ENCODE measurements at places on chromosomes 2 and 18.

DNA sequence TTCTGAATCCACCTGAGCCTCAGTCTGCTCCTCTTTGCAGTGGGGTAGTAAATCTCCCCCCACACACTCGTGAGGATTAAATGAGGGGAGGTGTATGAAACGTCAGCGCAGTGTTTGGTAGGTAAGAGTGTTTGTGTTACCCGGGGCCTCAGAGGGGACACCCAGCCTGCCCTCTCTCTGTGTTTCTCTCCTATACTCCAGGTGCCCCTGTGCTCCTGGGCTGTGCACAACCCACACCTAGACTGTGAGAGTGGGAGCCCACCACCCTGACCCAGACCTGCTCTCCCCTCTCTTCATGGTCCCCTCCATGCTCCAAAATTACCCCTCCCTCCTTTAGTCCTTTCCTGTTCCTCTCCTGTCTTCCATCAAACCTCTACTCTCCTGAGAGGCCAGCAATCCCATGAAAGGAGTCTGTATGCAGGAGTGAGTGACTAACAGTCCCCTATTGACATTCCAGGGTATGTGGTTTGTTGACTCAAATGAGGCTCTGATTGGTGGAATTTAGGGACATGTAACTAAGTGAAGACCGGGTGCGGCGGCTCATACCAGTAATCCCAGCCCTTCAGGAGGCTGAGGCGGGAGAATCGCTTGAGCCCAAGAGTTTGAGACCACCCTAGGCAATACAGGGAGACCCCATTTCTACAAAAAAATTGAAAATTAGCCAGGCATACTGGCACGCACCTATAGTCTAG, 10.4 kb downstream of the CIB4 start:
- DNase-seq = peak; percentile 52

- DNase-seq = no peak
Observed at GRCh38 chr2:208034503-208035140, 9.3 kb upstream of the PLEKHM3 start.

DNA sequence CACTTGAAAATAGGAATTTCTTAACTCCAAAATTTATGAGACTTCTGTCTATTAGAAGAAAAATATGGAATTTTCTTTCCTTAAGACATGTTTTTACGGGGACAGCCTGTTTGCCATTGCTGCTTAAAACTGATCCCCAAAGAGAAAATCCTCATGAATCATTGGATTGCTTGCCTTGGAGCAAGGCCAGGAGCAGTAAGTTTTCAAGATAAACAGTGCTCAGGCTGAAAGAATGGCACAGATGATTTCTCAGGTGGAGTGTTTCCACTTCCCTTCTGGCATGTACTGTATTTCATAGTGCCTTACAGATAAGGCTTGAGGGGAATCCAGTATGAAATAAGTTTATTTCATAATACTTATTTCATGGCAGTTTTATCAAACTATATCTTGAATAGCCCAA, 74.3 kb upstream of the MMADHC start:
- peak; percentile 4 for DNase-seq

- no peak for DNase-seq
Observed at GRCh38 chr2:181065458-181065857, 85.1 kb downstream of the UBE2E3 start.

GRCh38 chr18:79169958-79170555, 100.9 kb downstream of the ATP9B start:
- no peak for DNase-seq

- no peak for DNase-seq
Observed at GRCh38 chr2:135802350-135802749, 34.6 kb downstream of the LCT start.

DNA sequence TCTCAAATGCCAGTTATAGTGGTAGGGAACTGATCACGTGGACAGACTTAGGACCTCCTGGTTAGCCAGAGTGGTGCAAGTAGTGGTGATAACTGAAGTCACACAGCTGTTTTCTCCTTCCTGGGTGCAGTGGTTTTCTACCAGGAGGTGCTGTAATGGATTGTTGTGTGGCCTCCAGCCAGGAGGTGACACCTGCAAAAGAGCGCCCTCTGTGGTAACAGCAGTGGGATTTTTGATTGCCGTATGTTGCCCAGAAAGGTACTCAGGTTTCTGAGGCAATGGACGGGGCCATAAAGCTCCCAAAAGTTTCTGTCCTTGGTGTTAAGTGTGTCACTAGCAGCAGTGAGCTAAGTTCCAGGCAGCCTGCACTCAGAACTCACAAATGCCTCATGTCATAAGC, 1358.1 kb upstream of the DDX18 start:
- peak; percentile 17 for DNase-seq

- DNase-seq = no peak
Observed at GRCh38 chr18:27142891-27143290, 42.2 kb downstream of the CHST9 start.

- no peak for DNase-seq
Observed at GRCh38 chr2:80506563-80506962, 202.0 kb upstream of the LRRTM1 start.

- DNase-seq = no peak
Observed at GRCh38 chr2:84946204-84947009, 24.6 kb upstream of the KCMF1 start.

DNA sequence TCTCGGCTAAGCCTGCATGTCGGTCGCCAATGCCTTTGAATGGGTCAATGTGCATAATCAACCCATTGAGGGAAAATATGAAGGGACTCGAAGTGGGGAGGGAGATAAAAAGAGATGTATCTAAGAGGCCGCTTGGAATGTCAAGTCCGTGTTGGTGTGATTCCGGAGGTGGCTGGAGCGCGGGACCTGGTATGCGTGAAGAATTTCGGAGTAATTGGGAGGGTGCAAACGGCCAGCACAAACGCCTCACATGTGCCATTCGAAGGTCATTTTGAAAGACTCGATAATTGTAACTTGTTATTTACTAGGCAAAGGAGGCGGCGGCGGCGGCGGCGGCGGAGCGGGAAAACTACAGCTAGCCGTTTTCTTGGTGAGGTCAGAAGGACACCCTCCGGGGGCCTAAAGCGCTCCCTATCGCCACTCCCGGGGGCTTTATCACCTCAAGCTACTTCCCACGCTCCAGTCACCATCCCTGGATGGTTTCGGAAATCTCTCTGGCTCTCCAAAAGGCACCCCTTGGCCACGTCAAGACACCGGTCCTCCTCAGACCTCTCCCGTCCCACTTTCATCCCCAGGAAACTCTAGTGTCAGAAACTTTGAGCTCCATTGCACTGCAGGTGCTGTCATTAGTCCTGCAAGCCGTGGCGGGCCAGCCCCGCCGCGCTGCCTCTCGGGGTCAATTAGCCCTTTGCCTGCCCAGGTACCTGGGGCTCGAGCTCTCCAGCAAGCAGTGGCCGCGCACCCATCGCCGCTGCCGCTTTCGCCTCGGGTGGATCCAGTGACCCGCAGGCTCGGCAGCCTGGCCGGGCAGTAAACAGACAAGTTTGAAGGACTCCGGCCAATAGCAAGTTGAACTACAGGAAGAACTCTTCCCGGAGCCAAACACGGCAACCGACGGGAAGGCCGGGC, 1.5 kb downstream of the ERBB4 start:
- DNase-seq = peak; percentile 45

GRCh38 chr2:157419031-157419575, 24.8 kb downstream of the CYTIP start:
- DNase-seq = no peak

DNA sequence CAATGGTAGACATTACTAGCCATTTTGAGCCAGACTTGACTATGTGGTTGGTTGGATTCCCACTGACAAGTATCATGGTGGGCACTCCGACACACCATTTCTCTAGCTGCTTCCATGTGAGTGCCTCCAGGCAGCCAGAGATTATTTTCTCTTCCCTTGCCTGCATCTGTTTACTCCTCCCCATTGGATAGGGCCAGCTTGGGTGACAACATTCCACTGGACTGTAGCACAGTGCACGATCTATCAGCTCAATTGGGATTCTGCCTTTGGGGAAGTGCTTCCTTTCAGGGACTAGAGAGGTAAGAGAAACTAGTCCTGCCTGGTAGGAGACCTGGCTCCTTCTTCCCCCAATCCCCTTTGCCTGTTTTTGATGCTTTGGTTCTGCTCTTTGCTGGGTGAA, 49.0 kb upstream of the MAP4K3 start:
- DNase-seq = no peak

GRCh38 chr2:161745866-161746614, 121.8 kb downstream of the SLC4A10 start:
- no peak for DNase-seq

DNA sequence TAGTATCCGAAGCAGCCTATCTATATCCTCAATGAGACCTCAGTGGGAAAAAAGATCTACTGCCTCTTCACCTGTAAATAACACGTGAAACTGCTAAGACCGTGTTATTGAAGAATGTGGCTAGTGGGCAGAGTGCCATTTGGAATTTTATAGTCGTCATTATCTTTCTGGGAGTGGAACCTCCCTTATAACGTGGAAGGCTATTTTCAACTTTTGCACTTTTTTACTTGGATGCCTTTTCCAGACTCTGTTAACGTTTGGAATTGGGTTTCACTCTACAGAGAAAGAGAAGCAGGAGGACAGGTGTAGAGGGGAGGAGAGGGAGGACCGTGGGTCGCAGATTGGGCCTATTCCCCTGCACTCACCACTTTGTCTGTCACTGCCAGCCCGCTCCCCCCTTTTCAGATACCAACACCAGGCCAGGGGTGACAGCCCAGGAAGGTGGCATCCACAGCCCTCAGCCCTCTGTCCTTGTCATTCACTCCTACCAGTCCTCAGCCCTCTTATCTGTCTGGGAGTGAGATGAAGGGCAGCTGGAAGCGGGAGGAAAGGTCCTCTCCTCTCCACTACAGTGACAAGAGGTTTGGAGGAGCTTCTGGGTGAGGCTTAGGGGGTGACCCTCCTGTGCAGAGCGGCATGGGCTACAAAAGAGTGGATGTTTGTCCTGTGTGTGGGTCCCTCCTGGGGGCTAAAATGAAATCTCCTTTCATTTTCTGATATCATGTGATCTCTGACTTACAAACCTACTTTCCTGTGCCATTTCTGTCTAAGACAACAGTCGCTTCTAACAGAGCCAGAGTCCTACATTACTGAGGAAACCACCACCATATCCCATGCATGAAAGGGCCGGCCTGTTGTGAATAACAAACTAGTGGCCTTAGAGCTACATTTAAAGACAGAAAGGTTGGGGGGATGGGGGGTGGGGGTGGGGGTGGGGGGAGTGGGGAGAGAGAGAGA, 23.9 kb upstream of the CEP68 start:
- DNase-seq = no peak

GRCh38 chr2:120941571-120942120, 206.0 kb downstream of the GLI2 start:
- DNase-seq = no peak

DNA sequence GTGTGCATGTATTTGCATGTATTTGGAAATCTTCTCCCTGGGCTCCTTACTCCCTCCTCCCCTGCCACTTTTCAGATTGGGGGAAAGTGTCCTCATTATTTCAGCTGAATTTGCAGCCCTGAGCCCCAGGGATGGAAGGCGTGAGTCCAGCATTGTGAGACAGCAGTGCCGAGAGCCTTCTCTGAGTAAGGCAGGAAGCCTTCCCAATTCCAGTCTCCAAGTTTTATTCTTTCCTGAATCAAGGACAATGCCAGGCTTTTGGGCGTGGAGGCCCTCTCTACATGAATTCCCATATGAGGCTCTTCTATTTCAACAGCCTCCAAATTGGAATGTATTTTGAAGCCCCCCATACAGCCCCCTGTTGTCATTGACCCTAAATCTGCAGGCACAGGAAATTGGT, 163.5 kb downstream of the ACKR3 start:
- DNase-seq = no peak

DNA sequence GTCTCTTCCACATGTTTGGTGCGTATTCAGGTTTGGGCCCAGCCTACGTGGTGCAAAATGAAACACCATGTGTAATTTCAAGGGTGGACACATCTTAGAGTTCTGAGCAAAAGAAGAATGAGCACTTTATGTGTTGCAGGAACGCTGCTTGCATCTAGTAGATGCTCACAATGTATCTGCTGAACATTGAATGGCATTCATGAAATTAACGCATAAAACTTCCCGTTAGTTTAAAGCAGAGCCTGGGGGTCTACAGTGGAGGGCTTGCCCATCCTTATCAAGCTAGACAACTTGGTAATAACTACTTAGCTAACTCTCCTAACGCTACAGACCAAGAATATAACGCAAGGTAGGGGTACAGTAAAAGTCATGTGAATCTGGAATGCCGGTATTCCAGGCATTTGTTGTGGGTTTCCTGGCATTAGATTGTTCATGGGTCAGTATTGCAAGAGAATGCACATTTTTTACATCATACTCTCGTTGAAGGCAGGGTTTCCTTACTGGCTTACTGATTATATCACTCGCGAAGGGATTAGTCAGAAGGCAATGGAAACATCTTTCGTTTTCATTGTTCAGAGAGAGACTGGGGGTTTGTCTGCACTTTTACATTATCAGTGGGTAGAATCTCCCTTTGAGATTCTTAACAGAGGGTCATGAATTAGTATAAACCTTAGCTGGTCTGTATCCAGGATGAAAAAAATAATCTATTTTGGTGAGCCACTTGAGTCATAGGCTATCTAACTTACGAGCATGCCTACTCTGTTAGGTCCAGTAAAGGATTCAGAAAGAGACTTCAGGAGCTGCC, 229.5 kb upstream of the EPAS1 start:
- DNase-seq = no peak

DNA sequence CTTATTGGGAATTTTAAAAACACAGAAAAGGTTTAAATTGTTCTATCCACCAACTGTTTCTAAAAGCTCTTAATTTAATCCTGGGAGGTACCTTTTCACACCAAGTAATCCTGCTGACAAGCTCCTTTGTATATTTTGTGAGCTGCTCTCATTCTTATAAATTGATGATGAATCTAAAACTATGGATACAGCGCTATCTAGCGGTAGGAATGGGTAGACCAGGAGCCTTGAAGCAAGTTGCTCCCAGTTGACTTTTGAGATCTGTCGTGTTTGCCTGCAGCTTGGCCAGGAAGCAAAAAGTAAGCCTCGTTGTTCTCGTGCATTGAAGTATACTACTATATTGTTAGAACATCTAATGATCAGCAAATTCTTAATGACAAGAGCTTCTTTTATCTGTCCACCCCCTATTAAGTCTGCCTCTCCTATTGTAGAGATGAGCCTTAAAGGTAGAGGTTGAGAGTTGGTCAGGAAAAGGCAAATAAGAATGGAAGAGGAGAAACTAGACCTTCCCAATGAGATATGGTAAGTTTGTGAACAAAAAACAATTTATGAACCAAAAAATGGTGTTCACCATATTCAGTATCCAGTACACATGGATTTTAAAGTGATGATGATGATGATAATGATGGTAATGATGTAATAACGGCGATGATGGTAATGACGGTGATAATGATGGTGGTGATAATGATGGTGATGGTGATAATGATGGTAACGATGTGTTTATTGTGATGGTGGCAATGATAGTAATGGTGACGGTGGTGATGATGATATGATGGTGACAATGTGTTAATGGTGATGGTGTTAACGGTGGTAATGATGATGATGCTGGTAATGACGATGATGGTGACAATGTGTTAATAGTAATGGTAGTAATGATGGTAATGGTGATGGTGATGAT, 212.1 kb upstream of the NCKAP5 start:
- DNase-seq = peak; percentile 90

DNA sequence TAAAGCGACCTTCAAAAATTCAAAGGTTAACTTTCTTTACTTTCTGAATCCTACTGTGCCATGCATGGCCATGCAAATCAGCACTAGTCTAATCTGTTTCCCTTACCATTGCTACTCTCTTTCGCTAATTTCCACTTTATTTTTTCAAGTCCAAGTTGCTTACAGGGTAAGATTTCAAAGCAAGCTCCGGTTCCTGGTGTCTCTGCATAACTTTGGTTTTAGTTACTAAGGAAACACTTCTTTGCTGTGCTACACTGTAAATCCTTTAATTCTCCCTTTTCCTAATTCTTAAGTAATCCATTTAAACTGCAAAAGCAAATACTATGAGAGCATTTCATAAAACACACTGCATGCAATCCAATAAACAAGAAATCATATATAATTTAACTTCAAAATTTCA, 383.5 kb upstream of the LYPD1 start:
- DNase-seq = no peak

- peak; percentile 70 for DNase-seq
Observed at GRCh38 chr18:63823516-63824219, 48.5 kb downstream of the SERPINB7 start.
